ENCODE measurements at places on chromosomes 1 and 21. TPM values are rescaled to one million over a fixed set of nuclear protein-coding genes. Genes with fewer than 3 reads are reported as not detected.

- no peak for DNase-seq
- no peaks in the 10 kb centered on the region for H3K27me3 ChIP-seq
- peaks cover 11% of the 10 kb centered on the region for H3K36me3 ChIP-seq
- H3K4me1 ChIP-seq = no peaks in the 10 kb centered on the region
Measured at GRCh38 chr21:31182231-31183140, 144.2 kb upstream of the KRTAP19-8 start.

DNA sequence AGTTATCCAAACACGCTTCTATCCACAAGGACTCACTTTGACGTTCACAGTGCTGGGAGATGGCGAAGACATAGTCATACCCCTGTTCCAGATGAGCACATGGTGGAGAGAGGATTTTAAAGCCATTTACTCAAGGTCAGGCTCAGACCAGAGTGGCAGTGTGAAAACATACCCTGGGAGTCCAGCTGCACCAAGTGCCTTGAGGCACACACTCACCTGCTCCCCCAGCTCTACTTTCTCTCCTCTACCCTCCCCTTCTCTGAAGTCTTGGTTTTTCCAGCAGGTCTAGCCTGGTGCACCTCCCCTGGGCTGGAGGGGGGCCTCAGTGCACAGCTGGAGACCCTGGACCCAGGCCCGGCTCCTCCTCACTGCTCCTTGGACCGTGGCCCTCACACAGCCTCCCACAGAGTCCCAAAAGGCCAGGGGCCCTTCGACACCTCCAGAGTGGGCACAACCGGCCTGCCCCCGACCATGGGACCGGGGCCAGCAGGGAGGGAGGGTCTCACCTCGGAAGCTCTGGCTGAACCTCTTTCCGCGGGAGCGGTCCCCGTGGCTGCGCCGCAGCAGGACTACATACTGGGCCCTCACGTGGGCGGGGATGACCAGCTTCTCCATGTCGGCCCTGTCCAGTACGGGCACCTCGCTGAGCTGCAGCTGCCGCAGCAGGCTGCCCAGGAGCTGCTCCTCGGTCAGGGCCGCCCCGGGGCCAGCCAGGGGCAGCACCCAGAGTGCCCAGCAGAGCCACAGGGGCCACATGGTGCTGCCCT is 452 bp downstream of the LEFTY2 start:
- H3K36me3 ChIP-seq = no peaks in the 10 kb centered on the region
- no peak overlapping the region for H3K27ac ChIP-seq
- DNase-seq = no peak
- peaks cover 15% of the 10 kb centered on the region for H3K4me1 ChIP-seq
- no peaks in the 10 kb centered on the region for H3K27me3 ChIP-seq

GRCh38 chr1:110591956-110592355 is 14.2 kb downstream of the KCNA2 start:
- H3K4me3 ChIP-seq = no peak overlapping the region
- H3K27ac ChIP-seq = no peak overlapping the region
- no peaks in the 10 kb centered on the region for H3K4me1 ChIP-seq
- DNase-seq = no peak

GRCh38 chr1:108663074-108663473 is 2.2 kb upstream of the HENMT1 start:
- no peaks in the 10 kb centered on the region for H3K4me1 ChIP-seq
- no peak for DNase-seq
- H3K27ac ChIP-seq = no peak overlapping the region
- no peaks in the 10 kb centered on the region for H3K36me3 ChIP-seq
- no peak overlapping the region for H3K4me3 ChIP-seq

GRCh38 chr1:19450811-19451515 is 34.4 kb downstream of the CAPZB start:
- peaks cover 18% of the 10 kb centered on the region for H3K36me3 ChIP-seq
- no peak overlapping the region for H3K4me3 ChIP-seq
- peak; percentile 89 for DNase-seq
- peak overlapping the region; percentile 41 for H3K27ac ChIP-seq
- no peaks in the 10 kb centered on the region for H3K27me3 ChIP-seq

GRCh38 chr1:27576806-27577227 is 27.1 kb downstream of the AHDC1 start:
- H3K27ac ChIP-seq = peak overlapping the region; percentile 57
- H3K27me3 ChIP-seq = no peaks in the 10 kb centered on the region
- no peaks in the 10 kb centered on the region for H3K36me3 ChIP-seq
- no peak for DNase-seq
- H3K4me1 ChIP-seq = peaks cover 27% of the 10 kb centered on the region
- peak overlapping the region; percentile 53 for H3K4me3 ChIP-seq

- H3K4me1 ChIP-seq = no peaks in the 10 kb centered on the region
- DNase-seq = no peak
- H3K4me3 ChIP-seq = no peak overlapping the region
Measured at GRCh38 chr1:201002510-201002909, 21.0 kb downstream of the KIF21B start.

- H3K4me3 ChIP-seq = no peak overlapping the region
- H3K36me3 ChIP-seq = no peaks in the 10 kb centered on the region
- no peaks in the 10 kb centered on the region for H3K27me3 ChIP-seq
- H3K4me1 ChIP-seq = peaks cover 8% of the 10 kb centered on the region
- no peak for DNase-seq
Measured at GRCh38 chr1:163826500-163826899, 504.7 kb downstream of the NUF2 start.

GRCh38 chr1:89971600-89971999 is 23.3 kb upstream of the ZNF326 start:
- H3K4me1 ChIP-seq = peaks cover 27% of the 10 kb centered on the region
- no peak overlapping the region for H3K27ac ChIP-seq
- DNase-seq = no peak

DNA sequence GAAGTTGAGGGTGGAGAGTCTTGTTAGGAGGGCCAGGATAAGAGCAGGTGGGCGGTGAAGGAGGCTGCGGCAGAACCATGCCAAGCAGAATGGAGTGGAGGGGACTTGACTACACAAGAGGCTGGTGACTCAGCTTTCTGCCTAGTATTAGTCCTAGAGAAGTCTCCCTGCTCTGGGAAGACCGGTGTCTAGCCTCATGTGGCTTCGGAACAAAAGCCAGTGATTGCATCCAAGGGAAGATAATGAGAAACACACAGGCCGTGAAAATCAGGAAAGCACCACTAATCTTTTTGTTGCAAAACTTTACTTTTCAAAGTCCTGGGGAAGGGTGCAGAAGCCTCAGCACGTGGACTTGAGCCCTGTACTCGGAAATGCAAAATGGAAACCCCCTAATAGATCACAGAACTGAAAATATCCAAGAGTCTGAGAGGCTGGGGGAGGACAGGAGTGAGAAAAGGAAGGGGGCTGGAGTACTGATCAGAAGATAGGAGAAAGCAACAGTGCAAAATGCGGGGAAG is 31.4 kb downstream of the DDR2 start:
- no peak overlapping the region for H3K27ac ChIP-seq
- no peaks in the 10 kb centered on the region for H3K27me3 ChIP-seq
- no peaks in the 10 kb centered on the region for H3K4me1 ChIP-seq
- H3K36me3 ChIP-seq = no peaks in the 10 kb centered on the region
- peak; percentile 43 for DNase-seq

The MAN1C1 gene
- not detected for total RNA-seq

The OLFML2B gene
- total RNA-seq = not detected

The DNASE2B gene
- total RNA-seq = not detected

The NHLH1 gene
- 0.20 TPM for total RNA-seq

The OPTC gene
- not detected for total RNA-seq
